ENCODE measurements at places on chromosomes 2 and 18.

GRCh38 chr2:112257575-112257974, 2.7 kb upstream of the ZC3H8 start:
- peak; percentile 32 for DNase-seq

DNA sequence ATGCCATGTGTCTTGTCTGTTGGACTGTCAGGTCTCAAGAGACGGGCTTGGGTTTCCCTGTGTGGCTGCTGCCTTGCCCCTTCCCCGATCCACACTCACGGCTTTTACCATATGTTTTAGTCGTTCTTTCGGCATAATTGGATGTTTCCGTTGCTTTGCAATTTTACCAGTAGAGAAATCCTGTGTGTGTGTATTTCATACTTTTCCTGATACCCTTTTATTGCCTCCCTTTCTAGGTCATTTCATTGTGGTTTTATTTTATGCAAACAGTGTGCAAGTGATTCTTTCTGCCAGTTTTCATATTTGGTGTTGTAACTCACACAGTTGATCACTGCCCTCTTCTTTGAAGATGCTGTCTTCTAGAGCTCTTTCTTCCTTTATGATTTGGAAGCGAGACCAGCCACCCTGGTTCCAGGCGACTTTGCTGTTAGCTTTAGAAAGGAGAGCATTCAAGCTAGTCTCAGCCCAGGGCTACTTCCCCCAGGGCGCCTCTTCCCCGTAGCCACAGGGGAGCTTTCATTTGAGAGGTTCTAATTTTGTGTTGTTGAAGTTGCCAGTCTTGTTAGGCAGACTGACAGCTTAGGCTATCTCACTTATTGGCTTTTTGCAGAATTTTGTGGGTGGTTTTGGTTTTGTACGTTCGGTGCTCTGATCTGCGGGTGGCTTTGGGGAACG, 17.0 kb downstream of the SH3BP4 start:
- DNase-seq, result no peak

DNA sequence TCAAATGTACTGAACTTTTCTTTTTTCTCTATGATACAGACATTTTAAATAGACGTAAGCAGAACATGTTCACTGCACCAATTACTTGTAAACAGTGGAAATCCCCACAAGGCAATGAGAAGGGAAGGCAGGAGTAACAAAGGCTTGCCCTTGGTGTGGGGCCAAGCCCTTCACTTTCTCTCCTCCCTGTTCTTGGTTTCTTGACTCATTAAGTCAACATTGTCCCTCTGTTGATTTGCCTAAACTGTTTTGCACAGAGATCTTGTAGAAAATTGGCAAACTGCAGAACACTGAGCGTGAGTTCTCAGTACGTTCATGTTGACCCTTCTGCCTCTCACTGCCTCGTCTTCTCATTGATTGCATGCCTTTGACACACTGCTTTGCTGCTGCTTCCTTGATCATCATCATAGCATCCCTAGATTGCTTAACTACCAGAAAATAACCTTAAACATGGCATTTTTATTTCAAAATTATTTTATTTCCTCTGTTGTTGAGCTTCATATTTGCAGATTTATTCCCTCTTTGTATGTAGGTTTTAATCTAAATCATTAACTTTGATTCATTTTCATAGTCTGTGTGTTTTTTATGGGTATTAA, 257.7 kb downstream of the PTGR3 start:
- DNase-seq, result peak; percentile 99

DNA sequence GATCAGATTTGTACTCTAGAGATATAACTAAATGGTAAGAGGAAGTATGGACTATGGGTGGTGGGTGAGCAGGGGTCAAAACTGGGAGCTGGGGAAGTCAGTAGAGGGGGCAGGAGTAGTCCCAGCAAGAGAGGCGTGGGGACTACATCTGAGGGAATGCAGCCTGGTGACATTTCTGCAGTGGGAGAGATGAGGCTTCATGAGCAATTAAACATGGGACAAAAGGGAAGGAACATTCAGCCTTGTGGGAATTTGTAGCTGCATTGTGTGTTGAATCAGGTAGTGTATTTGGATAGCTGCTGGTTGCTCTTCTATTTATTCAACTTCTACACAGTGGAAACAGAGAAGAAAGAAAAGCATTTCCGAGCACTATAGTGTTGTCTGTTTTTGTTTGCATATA, 3.6 kb downstream of the CNOT11 start:
- no peak for DNase-seq

- no peak for DNase-seq
Observed at GRCh38 chr18:69737851-69738250, 209.8 kb downstream of the CD226 start.

DNA sequence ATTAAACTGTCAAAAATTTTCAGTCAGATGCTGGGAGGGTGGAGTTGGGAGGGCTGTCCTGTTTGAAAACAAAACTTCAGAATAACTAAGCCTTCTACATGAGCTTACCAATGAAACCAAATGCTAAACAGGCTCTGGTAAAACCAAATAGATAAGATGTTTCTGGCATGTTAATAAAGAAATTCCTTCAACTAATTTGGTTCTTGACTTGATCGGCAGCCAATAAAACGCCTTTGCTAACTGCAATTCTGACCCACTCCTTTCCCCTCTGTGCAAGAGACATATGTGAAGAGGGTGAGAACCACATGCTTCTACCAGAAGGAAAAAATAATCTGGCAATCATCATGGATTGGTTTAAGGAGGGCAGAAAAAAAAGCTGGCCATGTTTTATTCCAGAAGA, 20.9 kb downstream of the MAP4K3 start:
- peak; percentile 55 for DNase-seq

DNA sequence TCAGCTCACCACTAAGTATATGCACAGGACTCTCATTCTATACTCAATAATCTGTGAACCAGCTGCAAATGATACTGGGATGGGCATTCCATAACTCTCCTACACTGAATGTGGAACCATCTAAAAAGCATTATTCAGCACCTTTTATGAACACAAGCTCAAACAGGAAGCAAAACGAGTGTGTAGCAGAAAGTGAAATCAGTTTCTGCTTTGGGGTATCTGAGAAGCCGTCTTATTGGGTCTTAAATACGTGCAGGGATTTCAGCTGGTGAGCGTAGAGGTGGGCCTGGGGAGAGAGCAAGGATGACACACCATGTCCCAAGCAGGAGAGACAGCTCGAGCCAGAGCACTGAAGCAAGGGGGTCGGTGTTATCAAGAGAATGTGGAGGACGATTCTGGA, 120.0 kb upstream of the TTN start:
- DNase-seq, result no peak

DNA sequence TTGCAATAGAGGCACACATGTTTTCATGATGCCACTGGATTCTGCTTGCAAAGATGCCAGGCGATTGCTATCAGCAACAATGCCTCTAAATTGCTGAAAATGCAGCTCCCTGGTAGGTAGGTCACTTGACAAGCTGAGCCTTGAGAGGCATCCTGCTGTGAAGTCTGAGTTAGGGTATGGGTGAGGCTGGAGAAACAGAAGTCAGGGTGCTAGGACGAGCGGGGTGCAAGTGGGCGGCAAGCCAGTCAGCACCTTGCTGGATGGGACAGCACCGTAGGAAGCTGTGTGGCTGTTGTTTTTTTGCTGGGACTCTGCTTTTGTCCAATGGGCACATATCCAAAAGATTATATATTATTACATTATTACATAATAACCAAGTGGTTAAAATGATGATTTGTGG, 10.5 kb upstream of the CLIP4 start:
- DNase-seq, result no peak

GRCh38 chr2:217922101-217923006, 80.4 kb downstream of the TNS1 start:
- DNase-seq, result peak; percentile 34

DNA sequence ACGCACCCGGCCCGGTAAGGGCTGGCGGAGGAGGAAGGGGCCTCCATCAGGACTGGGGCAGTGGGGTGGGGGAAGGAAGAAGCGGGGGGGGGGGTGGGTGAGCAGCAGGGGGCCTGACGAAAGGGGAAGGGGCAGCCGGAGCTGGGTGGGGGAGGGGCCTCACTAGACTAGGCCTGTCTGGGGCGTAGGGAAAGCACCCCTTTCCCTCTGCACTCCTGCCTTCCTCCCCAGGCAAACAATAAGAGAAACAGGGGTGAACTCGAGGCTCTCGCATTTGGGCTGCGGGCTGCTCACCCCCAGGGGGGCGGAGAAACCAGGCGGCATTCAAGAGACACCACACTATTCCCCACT, 82.7 kb upstream of the POMC start:
- DNase-seq, result no peak

- no peak for DNase-seq
Observed at GRCh38 chr2:120405759-120406099, 59.8 kb downstream of the INHBB start.

DNA sequence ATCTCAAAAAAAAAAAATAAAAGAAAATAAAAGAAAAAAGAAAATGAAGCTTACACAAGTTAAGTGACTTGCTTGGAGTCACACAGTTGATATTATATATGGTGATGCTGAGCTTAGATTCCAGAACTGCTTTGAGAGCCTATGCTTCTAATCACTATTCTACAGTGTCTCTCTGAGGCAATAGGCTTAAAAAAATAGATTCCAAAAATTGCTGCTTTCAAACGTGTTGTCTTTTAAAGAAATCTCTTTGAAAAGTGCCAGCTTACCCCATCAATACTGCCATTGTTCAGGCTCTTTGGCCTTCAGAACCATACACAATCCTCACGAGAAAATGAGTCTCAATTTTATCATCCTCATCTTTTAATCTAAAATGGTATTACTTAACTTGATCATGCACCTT, 102.6 kb downstream of the CDK15 start:
- peak; percentile 64 for DNase-seq

GRCh38 chr2:143259368-143259958, 130.2 kb downstream of the ARHGAP15 start:
- DNase-seq, result peak; percentile 74

DNA sequence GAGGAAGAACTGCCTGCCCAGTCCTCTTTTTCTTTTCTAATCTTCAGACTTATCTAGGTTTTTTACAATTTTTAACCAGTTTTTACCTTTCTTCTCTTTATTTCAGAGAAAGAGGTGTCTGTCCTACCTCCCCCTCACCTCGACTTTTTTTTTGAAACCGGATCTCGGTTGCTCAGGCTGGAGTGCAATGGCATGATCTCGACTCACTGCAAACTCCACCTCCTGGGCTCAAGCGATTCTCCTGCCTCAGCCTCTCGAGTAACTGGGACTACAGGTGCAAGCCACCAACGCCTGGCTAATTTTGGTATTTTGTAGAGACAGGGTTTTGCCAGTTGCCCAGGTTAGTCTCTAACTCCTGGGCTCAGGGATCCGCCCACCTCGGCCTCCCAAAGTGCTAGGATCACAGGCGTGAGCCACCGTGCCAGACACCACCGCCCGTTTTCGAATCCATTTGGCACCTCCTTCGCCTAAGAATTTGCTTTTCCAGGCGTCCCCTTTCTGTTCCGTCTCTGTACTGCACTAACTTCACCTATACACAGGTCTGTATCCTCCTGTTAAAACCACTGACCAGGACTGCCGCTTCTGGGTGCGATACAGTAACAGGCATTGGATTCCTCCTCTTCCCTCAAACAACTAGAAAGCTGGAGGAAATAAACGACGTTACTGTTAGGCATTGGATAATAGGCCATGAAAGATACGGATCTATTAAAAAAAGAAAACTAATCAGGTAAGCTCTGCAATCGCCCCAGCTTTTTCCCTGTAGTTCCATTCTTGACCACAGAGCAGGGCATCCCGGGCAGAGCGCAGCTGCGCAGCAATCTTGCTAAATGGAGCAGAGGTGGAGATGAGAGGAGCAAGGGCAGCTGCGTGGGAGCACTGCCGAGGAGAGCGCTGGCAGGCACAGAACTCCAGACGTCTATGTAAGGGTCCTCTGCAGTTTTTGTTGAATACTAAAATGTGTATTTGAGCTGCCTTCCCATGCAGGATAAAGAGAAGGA, 69.9 kb downstream of the ZC3H6 start:
- DNase-seq, result no peak

DNA sequence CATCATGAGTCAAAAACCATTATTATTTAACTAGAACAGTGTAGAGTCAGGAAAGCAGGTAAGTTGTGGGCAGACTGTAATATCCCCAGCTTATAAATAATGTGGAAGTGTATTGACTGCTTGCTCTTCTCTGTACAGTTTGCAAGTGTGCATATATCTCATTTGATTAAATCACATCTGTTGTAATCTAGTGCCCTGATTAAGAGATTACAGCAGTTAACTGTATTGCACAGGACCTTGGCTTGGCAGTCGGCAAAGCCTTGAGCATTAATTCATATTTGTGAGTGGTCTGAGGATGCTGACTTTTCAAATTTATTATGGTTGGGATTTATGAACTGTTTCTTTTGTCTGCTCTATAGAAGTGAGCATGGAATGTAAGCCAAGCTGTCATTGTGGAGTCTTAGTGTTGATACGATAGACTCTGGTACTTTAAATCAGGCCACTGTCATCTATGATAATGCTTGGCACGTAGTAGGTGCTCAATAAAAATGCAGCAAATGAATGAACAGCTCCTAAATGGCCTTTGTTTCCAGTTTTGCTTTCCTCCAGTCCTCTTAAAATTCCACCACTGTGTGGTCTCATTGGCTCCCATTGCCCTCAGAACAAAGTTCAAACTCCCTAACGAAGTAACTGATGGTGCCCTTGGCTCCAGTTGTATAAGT, 48.3 kb downstream of the RAB31 start:
- no peak for DNase-seq

GRCh38 chr2:233300401-233300800, 7.2 kb upstream of the SAG start:
- peak; percentile 43 for DNase-seq

- no peak for DNase-seq
Observed at GRCh38 chr2:206718296-206718695, at the start of gene DYTN. Gene DYTN, minus strand, starts transcription at chr2:206718396. Its CDS starts 117 bp downstream, at chr2:206718279.

GRCh38 chr2:226865710-226866109, 29.9 kb downstream of the RHBDD1 start:
- DNase-seq, result no peak

DNA sequence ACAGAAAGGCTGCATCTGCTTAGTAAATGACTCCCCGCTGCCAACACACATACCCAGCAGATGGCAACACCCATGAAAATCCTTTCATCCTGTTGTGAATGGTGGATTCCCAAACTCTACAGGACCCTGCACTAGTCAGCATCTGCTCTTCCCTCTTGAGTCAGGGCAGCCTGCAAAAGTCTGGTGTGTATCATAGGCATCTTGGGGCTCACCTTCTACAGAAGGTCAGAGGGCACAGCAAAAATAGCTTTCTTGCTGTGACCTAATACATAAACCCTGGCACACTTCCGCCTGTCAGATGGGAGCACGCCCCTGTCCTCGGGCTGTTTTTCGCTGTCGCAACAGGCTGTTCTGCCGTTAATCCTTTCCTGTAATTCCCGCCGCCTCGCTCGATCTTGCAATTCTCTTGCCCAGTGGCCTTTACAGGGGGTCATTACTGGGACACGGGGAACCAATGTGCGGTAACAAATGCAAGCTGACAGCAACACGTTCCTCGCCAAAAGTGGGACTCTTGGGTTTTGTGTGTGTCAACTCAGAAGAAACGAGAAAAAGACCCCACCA, 19.9 kb upstream of the SCYGR1 start:
- DNase-seq, result peak; percentile 90

Measured in iris pigment epithelial cell (primary cell).